ENCODE measurements at places on chromosomes 1 and 21.

GRCh38 chr21:31733551-31734149 lies 1.7 kb upstream of the SCAF4 start:
- peaks cover 4% of the 10 kb centered on the region for H3K4me1 ChIP-seq
- H3K27ac ChIP-seq: no peak overlapping the region
- no peak overlapping the region for H3K4me3 ChIP-seq
- no peaks in the 10 kb centered on the region for H3K36me3 ChIP-seq

DNA sequence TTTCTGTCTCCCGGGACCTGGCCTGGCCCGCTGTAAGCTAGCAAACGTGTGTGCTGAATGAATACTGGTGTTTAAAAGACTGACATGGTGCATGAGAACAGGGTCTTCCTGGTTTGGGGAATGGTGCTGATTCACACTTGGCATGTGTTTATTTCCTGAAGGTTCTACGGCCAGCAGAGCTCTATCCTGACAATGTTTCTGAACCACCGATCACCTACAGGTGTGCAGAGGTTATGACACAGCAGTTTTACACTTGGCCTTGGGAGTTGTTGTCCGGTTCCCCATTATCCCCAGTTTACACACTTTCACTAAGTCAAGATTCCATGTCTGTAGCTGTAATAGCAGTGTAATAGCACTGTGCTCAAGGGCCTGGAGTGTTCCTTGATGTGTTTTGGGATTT lies 127.3 kb downstream of the ROR1 start:
- no peak for DNase-seq
- no peak overlapping the region for H3K4me3 ChIP-seq
- peaks cover 46% of the 10 kb centered on the region for H3K27me3 ChIP-seq

- H3K36me3 ChIP-seq: peaks cover 2% of the 10 kb centered on the region
- peak overlapping the region; percentile 16 for H3K27ac ChIP-seq
- peaks cover 11% of the 10 kb centered on the region for H3K4me1 ChIP-seq
- peaks cover 32% of the 10 kb centered on the region for H3K27me3 ChIP-seq
- peak; percentile 48 for DNase-seq
These were observed 3.8 kb upstream of the PLEKHA6 start for GRCh38 chr1:204363335-204364114.

DNA sequence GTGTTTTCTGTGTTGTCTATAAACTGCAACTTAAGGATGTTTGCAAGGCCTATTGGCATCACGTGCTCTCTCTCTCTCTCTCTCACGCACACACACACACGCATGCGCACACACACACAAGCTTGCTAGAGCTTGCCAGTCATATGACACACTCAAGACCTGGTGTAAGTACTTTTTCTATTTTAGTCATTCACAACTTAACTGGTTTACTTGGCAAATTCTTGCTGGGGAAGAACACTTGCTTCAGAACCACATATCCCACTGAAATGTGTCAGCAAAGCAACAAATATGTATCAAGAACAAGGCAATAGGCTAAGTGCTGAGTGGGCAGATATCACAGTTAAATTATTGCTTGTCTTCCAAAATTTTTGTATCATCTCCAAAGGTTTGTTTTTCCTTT lies 107.8 kb downstream of the DISC1 start:
- no peaks in the 10 kb centered on the region for H3K4me1 ChIP-seq
- H3K4me3 ChIP-seq: no peak overlapping the region
- no peak overlapping the region for H3K27ac ChIP-seq
- H3K27me3 ChIP-seq: no peaks in the 10 kb centered on the region
- no peaks in the 10 kb centered on the region for H3K36me3 ChIP-seq

GRCh38 chr1:212649020-212649419 lies 40.5 kb downstream of the ATF3 start:
- no peaks in the 10 kb centered on the region for H3K4me1 ChIP-seq
- no peak for DNase-seq
- H3K27me3 ChIP-seq: peaks cover 44% of the 10 kb centered on the region
- H3K27ac ChIP-seq: no peak overlapping the region
- H3K4me3 ChIP-seq: no peak overlapping the region

DNA sequence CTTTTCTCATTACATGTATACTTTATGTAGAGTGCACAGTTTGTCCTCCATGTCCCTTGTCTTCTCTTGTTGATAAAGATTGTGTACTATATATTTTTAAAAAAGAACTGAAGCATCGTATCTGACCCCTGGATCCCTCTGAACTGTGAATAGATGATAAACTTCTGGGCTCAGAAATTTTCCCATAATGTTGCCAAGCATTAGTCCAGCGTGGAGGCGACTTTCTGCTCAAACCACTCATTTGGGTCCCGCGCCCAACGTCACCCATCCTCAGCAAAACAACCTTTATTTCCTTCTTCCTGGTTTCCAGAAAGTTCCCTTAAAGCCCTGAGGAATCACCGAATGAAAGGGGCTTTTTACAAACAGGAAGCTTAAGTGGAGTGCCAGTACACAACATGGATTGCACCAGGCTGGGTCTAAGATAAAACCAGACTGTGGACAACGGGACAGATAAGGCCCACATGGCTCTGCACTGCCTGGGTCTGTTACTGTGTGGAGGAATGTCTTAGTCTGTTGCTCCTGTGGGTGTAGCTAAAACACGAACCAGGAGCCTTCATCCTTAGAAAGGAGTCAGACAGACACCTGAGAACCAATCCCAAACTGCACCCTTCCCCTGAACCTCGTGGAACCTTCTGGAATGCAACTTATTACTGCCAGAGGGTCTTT lies 15.6 kb downstream of the EVA1C start:
- H3K36me3 ChIP-seq: peaks cover 4% of the 10 kb centered on the region
- no peak overlapping the region for H3K27ac ChIP-seq
- peaks cover 11% of the 10 kb centered on the region for H3K4me1 ChIP-seq
- H3K27me3 ChIP-seq: no peaks in the 10 kb centered on the region
- H3K4me3 ChIP-seq: no peak overlapping the region

DNA sequence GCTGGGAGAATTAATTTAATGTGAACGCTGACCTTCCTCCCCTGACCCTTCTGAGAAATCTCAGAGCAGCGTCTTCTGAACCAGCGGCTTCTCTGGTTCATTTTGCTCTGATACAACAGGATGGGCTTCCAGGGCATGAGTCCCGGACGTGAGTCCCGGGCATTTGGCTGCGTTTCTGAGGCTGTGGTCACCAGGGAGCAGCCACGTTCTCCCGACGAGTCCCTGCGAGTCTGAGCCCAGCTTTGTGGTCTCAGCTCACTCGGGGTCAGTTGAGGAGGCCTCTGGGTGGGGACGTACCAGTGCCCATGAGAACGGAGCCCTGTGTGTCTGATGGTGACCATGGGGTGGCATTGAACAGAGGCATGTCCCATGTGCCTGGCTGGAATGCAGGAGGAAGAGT lies 17.7 kb upstream of the OBSCN start:
- H3K27me3 ChIP-seq: no peaks in the 10 kb centered on the region
- H3K4me1 ChIP-seq: peaks cover 16% of the 10 kb centered on the region
- H3K27ac ChIP-seq: no peak overlapping the region
- no peaks in the 10 kb centered on the region for H3K36me3 ChIP-seq
- H3K4me3 ChIP-seq: no peak overlapping the region

GRCh38 chr1:12634156-12634555 lies 9.7 kb upstream of the AADACL4 start:
- peaks cover 2% of the 10 kb centered on the region for H3K36me3 ChIP-seq
- peaks cover 26% of the 10 kb centered on the region for H3K27me3 ChIP-seq
- H3K4me3 ChIP-seq: no peak overlapping the region
- no peak for DNase-seq

- peak overlapping the region; percentile 45 for H3K27ac ChIP-seq
- no peaks in the 10 kb centered on the region for H3K36me3 ChIP-seq
- H3K4me3 ChIP-seq: peak overlapping the region; percentile 88
These were observed 29.9 kb upstream of the RPTN start for GRCh38 chr1:152188673-152189591.

DNA sequence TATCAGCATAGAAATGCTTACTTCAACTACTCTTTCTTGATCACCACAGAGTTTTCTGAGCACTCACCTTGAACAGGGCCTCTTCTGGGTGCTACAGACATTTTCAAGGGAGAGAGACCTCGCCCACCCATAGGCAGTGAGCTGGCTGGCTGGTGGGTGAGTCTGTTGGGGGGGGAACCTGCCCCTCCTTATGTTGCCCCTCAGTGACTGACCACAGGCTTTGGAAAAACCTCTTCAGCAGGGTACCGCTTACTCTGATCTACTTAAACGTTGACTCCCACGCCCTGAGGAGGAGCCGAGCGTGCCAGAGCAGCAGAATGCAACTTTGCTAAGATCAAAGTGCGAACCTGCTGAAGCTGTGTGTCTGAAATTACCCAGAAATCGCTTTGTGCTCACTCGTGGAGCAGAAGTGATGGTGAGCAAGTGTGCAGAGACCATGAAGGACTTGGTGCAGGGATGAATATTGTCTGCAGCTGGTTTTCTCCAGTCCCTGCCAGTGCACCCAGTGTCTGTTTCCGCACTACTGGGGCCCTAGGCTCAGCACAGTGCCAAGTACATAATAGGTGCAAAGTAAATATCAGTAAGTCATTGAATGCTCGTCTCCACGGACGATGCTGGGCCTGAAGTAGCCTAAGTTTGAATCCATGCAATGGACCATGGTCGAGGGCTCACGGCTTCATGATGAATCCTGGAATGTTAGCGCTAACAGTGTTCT lies 158.7 kb upstream of the IRF2BP2 start:
- peak overlapping the region; percentile 99 for H3K27ac ChIP-seq
- peaks cover 52% of the 10 kb centered on the region for H3K4me1 ChIP-seq
- H3K27me3 ChIP-seq: no peaks in the 10 kb centered on the region

- no peaks in the 10 kb centered on the region for H3K4me1 ChIP-seq
- no peak overlapping the region for H3K27ac ChIP-seq
- DNase-seq: no peak
- no peaks in the 10 kb centered on the region for H3K36me3 ChIP-seq
- H3K27me3 ChIP-seq: peaks cover 19% of the 10 kb centered on the region
These were observed 21.8 kb downstream of the CYP4B1 start for GRCh38 chr1:46820560-46821060.

- H3K36me3 ChIP-seq: no peaks in the 10 kb centered on the region
- DNase-seq: peak; percentile 28
- no peak overlapping the region for H3K27ac ChIP-seq
- H3K4me1 ChIP-seq: peaks cover 9% of the 10 kb centered on the region
These were observed 15.1 kb downstream of the RNF223 start for GRCh38 chr1:1058921-1059493.

DNA sequence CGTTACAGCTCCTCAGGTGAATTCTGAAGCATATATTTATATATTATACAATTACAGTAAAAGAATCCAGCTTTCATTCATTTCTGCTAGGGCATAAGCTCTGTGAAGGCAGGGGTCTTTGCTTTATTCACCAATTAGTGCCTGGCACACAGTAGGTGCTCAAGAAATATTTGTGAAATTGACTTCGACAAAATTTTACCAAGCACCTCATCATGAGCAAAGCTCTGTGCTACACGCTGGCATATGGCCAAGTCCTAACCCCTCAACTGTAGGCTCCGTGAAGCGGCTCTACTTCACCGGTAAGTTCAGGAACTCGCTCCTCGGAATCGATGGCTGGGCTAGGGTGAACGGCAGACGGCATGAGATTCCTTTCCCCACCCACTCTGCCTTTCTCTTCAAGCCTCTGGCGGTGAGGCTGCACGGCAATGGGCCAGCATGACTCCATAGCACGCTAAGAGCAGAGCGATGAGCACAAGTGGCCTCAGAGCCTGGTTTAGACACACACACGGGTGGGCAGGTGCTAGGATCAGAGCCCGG lies 8.7 kb downstream of the C1orf174 start:
- peak overlapping the region; percentile 77 for H3K27ac ChIP-seq
- DNase-seq: no peak
- H3K27me3 ChIP-seq: no peaks in the 10 kb centered on the region

- H3K27ac ChIP-seq: no peak overlapping the region
- no peak overlapping the region for H3K4me3 ChIP-seq
- no peak for DNase-seq
- H3K36me3 ChIP-seq: no peaks in the 10 kb centered on the region
These were observed 25.0 kb upstream of the CCDC27 start for GRCh38 chr1:3727042-3727824.

DNA sequence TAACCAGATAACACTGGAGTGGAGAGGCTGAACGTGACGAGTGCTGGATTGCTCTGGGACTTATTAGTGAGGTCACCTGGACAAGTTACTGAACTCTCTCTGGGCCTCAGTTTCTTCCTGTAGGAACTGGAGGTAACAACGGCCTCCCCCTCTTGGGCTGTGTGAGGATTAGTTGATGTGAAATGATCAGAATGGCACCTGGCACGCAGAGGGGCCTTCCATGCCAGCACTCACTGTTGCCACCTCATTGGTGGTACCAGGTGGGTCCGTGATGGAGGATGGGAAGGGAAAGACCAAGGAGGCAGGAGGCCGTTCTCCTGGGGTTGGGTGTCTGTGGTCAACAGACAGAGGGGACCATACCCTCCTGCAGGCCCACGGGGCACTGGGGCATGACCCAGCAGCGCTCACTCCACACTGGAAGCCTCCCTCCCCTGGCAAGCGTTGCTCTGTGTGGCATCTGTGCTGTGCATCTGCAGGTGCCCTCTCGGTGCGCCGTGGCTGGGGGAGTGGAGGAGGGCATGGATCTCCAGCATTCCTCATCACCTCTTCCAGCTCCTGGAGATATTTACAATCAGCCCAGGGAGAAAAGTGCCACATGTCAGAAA lies 349.5 kb upstream of the VAMP3 start:
- H3K27ac ChIP-seq: no peak overlapping the region
- peaks cover 23% of the 10 kb centered on the region for H3K27me3 ChIP-seq
- no peak for DNase-seq
- H3K4me1 ChIP-seq: no peaks in the 10 kb centered on the region

DNA sequence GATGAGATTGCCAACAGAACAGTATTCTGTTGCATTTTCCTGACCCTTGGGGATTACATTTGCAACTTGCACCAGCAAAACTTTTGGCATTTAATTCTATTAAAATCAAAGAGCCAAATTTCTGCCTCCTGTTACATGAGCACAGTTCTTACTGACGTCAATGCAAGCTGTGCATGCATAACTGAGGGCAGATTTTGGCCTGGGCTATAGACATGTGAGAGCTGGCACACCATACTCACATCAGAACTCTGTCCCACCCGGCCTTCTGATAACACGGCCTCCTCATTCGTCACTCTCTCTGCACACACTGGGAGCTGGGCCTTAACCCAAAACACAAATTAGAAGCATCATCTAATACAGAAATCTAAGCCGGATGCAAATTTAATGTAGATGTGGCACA lies 31.5 kb downstream of the PAPPA2 start:
- no peaks in the 10 kb centered on the region for H3K36me3 ChIP-seq
- H3K4me3 ChIP-seq: no peak overlapping the region
- H3K27me3 ChIP-seq: no peaks in the 10 kb centered on the region
- no peaks in the 10 kb centered on the region for H3K4me1 ChIP-seq
- DNase-seq: no peak

DNA sequence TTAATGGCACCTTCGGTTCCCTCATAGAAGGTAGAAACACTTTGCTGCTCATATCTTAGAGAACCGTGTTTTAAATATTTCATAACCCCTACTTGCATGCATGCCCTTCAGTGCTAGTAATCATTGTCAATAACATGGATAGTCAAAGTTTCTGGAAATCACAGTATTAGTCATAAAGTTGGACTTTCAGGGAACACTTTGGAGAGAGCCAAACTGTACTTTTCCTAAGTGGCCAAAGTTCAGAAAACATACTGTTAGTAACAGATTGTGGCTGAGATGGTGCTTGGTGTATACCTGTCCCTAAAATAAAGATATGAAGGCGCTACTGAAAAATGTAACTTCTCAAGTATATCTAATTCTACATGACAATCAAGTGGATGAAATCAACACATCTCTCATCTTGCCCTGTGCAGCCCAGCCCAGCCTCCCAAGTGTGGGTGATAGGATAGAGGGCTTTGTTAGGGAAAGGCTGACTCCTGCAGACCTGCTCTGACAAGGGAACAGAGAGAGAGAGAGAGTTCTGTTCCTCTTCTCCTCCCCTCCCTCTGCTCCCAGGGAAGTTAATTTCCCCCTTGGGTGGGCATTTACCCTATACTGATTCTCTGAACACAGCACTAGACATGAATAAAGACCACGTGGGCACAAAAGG lies 14.4 kb downstream of the MYOC start:
- H3K27me3 ChIP-seq: peaks cover 31% of the 10 kb centered on the region
- no peaks in the 10 kb centered on the region for H3K36me3 ChIP-seq
- no peak overlapping the region for H3K27ac ChIP-seq
